ENCODE measurements at places on chromosomes 5 and 9. TPM values are rescaled to one million over a fixed set of nuclear protein-coding genes. Genes with fewer than 3 reads are reported as not detected.

The HACD4 gene
- not detected for total RNA-seq

The IRX2 gene
- 10.4 TPM for total RNA-seq

DNA sequence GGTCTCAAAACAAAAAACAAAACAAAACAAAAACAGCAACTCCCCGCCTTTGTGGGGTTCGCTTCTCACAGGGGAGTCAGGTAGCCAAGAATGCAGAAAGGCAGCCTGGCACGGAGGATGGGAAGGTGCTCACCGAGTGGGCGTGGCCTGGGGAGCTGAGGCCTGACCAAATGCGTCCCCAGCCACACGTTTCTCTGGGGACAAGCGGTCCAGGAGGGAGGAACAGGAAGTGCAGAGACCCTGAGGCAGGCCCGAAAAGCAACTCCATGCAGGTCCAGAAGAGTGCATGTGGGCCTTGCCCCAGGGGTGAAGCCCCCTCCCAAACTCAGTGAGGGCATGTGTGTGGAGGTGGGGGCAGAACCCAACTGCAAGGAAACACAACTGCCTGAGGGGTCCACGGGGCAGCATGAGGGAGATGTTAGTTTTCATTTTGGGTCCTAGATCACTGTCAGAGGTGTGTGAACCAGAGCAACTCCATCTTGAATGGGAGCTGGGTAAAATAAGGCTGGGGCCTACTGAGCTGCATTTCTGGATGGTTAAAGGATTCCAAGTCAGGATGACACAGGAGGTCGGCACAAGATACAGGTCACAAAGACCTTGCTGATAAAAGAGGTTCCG lies 2.6 kb upstream of the UAP1L1 start:
- no peak overlapping the region for H3K4me3 ChIP-seq
- no peaks in the 10 kb centered on the region for H3K36me3 ChIP-seq
- no peaks in the 10 kb centered on the region for H3K27me3 ChIP-seq
- peaks cover 5% of the 10 kb centered on the region for H3K4me1 ChIP-seq
- no peak overlapping the region for H3K27ac ChIP-seq
- DNase-seq: no peak

GRCh38 chr5:179241175-179241574 lies 104.1 kb downstream of the ADAMTS2 start:
- peaks cover 20% of the 10 kb centered on the region for H3K27me3 ChIP-seq
- no peak overlapping the region for H3K27ac ChIP-seq
- DNase-seq: no peak

- no peak overlapping the region for H3K4me3 ChIP-seq
- DNase-seq: no peak
- no peaks in the 10 kb centered on the region for H3K4me1 ChIP-seq
- no peaks in the 10 kb centered on the region for H3K36me3 ChIP-seq
- H3K27ac ChIP-seq: no peak overlapping the region
Measured at GRCh38 chr5:174799121-174799520, 74.7 kb downstream of the MSX2 start.

DNA sequence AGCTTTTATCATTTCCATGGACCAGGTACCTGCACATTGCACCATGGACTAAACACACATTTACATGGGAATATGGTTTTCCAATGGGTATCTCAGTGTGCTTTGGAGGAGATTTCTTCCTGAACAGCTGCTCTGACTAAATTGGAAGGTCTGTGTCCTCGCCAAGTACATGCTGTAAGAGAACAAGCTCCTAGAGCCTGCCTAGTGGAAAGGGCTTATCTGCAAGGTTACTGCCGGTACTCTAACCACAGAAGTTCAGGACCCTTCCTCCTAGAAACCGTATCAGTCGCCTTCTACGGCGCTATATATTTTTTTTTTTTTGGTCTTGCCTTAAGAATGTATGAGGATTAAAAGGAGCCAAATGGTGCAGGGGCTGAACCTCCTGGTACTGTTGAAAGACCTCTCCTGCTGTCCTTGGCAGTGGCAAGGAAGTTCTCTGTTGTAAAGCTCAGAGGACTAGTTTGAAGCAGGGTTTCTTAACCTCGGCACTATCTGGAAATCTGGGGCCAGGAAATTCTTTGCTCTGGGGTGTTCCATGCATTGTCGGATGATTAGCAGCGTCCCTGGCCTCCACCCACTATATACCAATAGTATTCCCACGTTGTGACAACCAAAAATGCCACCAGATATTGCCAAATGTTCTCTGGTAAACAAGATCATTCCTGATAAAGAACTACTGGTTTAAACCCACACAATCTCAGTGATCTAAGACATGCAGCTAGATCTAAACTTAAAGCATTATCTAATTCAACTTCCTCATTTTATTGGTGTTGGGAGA lies 107.4 kb downstream of the FBXO38 start:
- H3K4me3 ChIP-seq: no peak overlapping the region
- peaks cover 98% of the 10 kb centered on the region for H3K27me3 ChIP-seq
- H3K36me3 ChIP-seq: no peaks in the 10 kb centered on the region
- no peak for DNase-seq

DNA sequence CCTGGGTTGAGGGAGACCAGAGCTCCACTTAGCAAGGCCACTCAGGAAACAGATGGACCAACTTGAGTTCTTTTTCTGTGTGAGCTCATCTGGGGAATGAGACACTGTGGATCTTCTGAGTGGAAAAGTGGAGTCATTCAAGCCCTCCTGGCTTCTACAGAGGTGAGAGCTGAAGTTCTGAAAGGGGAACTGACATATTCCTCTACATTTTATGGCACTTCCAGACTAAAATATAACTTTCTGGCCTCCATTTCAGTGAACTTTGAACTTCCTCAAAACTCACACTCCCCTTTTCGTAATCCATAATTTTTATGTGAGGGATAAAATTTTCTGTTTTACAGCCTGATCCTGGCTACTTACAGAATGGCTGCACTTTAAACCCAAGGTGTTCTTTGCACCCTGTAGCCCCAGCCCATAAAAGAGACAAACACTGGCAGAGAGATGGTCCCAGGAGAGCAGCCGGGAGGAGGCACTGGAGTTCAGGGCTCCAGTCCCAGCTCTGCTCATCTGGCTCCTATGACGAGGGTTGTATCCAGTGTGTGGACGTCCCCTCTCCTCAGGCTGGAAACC lies 10.8 kb downstream of the SPAAR start:
- no peak overlapping the region for H3K4me3 ChIP-seq
- no peaks in the 10 kb centered on the region for H3K27me3 ChIP-seq
- no peak overlapping the region for H3K27ac ChIP-seq

The STXBP1 gene
- 12.2 TPM for total RNA-seq

The SPATA31E1 gene
- not detected for total RNA-seq

The LCN1 gene
- total RNA-seq: not detected

GRCh38 chr9:78778861-78779374 lies 482.0 kb downstream of the PSAT1 start:
- H3K36me3 ChIP-seq: no peaks in the 10 kb centered on the region
- no peak for DNase-seq
- no peaks in the 10 kb centered on the region for H3K27me3 ChIP-seq
- H3K4me3 ChIP-seq: no peak overlapping the region

- no peak overlapping the region for H3K4me3 ChIP-seq
- DNase-seq: peak; percentile 48
- H3K4me1 ChIP-seq: no peaks in the 10 kb centered on the region
- H3K27me3 ChIP-seq: peaks cover 61% of the 10 kb centered on the region
- no peaks in the 10 kb centered on the region for H3K36me3 ChIP-seq
- no peak overlapping the region for H3K27ac ChIP-seq
Measured at GRCh38 chr5:127492854-127493738, 24.3 kb upstream of the PRRC1 start.

- 0 out of 2 replicates have a peak, but pooled peaks cover 4% of the 10 kb centered on the region for H3K4me1 ChIP-seq
- H3K27me3 ChIP-seq: no peaks in the 10 kb centered on the region
- H3K36me3 ChIP-seq: no peaks in the 10 kb centered on the region
- no peak overlapping the region for H3K27ac ChIP-seq
- no peak overlapping the region for H3K4me3 ChIP-seq
- DNase-seq: peak; percentile 52
Measured at GRCh38 chr9:93684806-93685543, 108.6 kb downstream of the PHF2 start.

DNA sequence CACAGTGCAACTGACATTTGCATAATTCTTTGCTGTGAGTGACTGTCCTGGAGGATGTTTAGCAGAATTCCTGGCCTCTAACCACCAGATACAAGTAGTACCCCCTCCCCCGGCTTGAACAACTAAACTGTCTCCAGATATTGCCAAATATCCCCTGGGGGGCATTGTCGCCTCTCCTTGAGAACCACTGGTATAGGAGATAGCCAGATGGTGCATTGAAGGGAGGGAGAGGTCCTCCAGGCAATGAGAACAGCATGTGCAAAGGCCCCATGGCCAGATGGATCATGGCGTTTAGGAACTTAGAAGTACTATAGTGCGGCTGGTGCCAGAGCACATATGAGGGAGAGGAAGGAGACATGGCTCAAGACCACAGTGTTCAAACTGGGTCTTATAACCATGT lies 18.9 kb upstream of the ORM1 start:
- no peak overlapping the region for H3K4me3 ChIP-seq
- H3K36me3 ChIP-seq: no peaks in the 10 kb centered on the region
- H3K4me1 ChIP-seq: no peaks in the 10 kb centered on the region
- no peaks in the 10 kb centered on the region for H3K27me3 ChIP-seq
- no peak for DNase-seq
- H3K27ac ChIP-seq: no peak overlapping the region

DNA sequence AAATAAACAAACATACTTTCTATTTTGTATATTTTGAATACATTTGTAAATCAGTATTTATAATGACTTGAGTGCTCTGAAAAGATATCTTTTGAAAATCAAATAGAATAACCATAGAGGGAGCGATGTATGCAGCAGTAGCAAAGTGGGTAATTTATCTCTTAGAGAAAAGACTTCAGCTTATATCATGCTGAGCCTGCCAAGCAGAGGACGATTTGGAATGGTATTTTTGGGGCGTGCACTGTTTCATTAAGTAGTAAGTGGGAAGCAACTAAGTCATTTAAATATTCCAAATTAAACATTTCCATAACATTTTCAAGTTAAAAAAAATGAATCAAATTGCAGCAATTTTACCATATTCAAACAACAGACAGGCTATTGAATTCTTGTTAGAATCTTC lies 147.6 kb downstream of the CDH10 start:
- no peak overlapping the region for H3K27ac ChIP-seq
- H3K27me3 ChIP-seq: no peaks in the 10 kb centered on the region
- no peak overlapping the region for H3K4me3 ChIP-seq
- H3K36me3 ChIP-seq: no peaks in the 10 kb centered on the region
- no peaks in the 10 kb centered on the region for H3K4me1 ChIP-seq
- no peak for DNase-seq

GRCh38 chr5:91486638-91487037 lies 103.5 kb upstream of the ARRDC3 start:
- H3K4me3 ChIP-seq: no peak overlapping the region
- H3K27ac ChIP-seq: peak overlapping the region; percentile 21
- H3K4me1 ChIP-seq: peaks cover 26% of the 10 kb centered on the region
- peak; percentile 78 for DNase-seq

The CDC26 gene
- 34.7 TPM for total RNA-seq

- no peak overlapping the region for H3K4me3 ChIP-seq
- no peak overlapping the region for H3K27ac ChIP-seq
- H3K27me3 ChIP-seq: no peaks in the 10 kb centered on the region
- H3K36me3 ChIP-seq: no peaks in the 10 kb centered on the region
- no peaks in the 10 kb centered on the region for H3K4me1 ChIP-seq
Measured at GRCh38 chr9:93613174-93613573, 36.8 kb downstream of the PHF2 start.

The ARL10 gene
- total RNA-seq: 0.15 TPM

The FOXD4L5 gene
- total RNA-seq: 0.04 TPM

The SUSD3 gene
- 13.4 TPM for total RNA-seq

DNA sequence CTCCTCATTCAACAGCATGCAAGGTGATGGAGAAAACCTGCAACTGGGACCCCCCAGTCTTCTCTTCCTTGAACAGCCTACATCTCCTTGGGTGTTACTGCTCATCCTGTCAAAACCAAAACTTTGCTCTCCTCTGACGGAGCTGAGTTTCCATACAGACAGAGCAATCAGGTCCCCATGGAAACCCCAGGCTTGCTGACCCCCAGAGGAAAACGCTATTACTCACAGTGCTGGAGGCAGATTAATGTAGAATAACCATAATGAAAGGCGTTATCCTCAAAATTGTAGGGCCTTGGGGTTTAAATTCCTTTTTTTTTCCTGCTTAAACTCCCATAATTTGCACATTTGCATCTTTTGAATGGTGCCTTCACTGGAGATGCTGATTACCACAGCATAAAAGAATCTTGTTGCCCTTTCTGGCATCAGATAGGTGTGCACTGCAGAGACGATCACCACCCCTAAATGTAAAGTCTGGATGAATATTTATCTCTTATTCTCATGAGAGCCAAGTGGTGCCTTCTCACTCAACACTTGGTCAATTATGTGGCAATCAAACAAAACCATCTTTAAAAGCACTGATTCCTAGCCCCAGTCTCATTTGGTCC lies 126.3 kb downstream of the MSX2 start:
- DNase-seq: no peak
- H3K27ac ChIP-seq: no peak overlapping the region
- H3K36me3 ChIP-seq: no peaks in the 10 kb centered on the region
- H3K4me3 ChIP-seq: no peak overlapping the region

All from PC-3 (cell line).